ENCODE measurements at places on chromosomes 7 and 10.

DNA sequence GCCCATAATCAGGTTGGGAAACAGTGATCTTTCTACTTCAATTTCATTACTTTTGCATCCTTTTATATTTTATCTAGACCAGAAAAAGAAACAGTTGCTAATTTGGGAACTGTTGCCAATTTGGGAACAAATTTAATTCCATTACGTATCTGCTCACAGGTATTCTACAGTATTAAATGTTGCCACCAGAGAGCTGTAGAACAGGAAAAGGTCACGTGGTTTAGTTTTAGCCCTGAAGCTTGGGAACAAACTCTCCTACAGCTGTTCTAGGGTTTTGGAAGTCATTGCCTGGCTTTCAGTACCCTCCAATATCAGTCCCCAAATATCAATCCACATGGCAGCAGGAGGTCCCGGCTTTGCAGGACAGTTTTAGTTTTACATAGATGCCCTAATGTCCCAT lies 172.7 kb downstream of the DGKI start:
- no peak for DNase-seq

DNA sequence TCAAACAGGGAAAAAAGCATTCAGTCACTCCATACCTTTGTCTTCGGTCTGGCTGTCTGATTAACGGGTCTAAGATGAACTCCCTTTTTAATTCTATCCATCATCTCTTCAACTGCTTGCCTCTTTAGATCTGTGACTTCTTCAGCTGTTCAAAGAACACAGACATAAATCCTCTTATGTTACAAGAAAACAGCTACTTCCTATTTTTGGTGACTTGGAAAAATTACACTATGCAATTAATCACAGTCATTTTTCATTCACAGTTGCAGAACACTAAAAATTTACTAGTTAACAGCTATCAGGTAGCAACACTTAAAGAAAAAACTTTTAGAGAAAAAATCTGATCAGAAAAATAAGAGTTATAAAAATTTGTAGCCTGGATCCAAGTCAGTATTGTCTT lies 66.0 kb downstream of the ENO4 start:
- no peak for DNase-seq

- peak; percentile 56 for DNase-seq
Measured at GRCh38 chr10:43127442-43127841, 10.8 kb upstream of the CSGALNACT2 start.

- DNase-seq, result no peak
Measured at GRCh38 chr10:4281190-4281825, 496.3 kb upstream of the KLF6 start.

- DNase-seq, result no peak
Measured at GRCh38 chr7:157014635-157015555, 4.4 kb upstream of the MNX1 start.

- DNase-seq, result no peak
Measured at GRCh38 chr7:8481752-8482446, 48.5 kb downstream of the NXPH1 start.

DNA sequence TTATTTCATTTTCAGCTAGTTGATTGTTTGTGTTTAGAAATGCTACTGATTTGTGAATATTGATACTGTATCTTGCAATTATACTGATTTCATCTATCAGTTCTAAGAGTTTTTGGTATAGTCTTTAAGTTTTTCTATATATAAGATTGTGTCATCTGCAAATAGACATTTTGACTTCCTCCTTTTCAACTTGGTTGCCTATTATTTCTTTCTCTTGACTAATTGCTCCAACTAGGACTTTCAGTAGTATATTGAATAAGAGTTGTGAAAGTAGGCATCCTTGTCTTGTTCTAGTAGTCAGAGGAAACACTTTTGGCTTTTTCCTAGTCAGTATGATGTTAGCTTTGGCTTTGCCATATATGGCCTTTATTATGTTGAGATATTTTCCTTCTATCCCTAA lies 20.4 kb downstream of the PHTF2 start:
- no peak for DNase-seq

GRCh38 chr10:21280971-21281572 lies 244.4 kb downstream of the SKIDA1 start:
- DNase-seq, result no peak

- peak; percentile 57 for DNase-seq
Measured at GRCh38 chr7:24728503-24729364, 28.5 kb downstream of the GSDME start.

- DNase-seq, result no peak
Measured at GRCh38 chr7:48078470-48078869, 10.6 kb upstream of the UPP1 start.

DNA sequence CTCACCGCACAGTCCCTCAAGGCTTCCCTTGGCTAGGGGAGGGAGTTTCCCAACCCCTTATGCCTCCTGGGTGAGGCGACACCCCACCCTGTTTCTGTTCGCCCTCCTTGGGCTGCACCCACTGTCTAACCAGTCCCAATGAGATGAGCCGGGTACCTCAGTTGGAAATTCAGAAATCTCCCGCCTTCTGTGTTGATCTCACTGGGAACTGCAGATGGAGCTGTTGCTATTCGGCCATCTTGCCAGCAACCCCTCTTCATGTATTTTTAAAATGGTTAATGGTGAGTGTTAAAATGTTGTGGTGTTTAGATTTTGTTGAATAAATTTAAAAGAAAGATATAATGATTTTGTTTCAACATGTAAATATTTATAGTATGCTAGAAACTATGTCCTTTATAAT lies 22.0 kb downstream of the UMAD1 start:
- DNase-seq, result no peak

DNA sequence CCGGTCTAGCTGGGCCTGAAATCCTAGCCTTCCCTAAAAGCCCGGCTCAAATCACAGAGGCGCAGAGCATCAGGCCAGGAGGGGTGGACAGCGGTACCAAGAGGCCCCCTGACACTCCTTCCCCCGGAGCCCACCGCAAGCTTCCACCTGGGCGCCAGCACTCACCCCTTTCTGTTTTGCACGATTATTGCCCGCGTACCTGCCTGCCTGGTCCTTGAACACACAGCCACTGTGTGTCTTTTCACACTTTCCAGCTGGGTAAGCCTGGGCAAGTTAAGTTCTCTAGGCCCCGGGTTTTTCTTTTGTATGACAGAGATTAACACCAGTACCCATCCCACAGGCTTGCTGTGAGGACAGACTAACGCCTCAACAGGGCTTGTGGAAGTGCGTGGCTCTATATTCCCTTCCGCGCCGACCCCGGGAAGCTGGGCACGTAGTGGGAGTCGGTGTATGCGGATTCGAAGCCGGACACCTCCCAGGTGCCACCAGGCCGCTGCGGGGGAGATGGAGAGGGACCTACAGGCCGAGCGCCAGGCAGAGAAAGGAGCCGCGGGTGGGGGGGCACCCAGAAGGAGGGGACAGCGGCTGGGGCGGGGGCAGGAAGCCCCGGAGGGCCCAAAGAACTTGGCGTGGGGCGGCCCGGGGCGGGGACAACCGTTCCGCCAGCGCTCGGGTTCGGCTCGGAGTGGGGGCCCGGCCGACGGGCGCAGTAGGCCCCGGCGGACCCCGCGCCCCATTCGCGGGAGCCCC lies 792 bp downstream of the ZNF746 start:
- DNase-seq, result no peak

DNA sequence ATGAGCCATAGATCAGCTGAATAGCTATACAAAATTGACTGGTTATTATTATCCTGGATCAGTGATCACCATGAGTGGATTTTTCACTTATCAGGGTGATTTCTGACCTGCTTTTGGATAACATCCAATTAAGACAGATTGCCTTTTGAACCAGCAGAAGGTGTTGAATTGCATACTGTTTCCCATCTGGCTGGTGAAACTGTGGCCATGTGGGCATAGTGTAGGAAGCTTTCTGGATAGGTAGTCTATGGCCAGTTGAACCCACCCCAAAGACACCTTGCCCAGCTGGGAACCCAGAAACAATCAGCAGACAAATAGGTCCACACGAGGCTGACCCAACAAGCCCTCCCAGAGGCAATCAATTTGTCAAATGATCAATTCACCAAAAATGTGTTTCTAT lies 29.3 kb downstream of the DNAJC12 start:
- DNase-seq, result no peak

GRCh38 chr7:83547526-83547925 lies 101.4 kb downstream of the SEMA3E start:
- DNase-seq, result no peak

DNA sequence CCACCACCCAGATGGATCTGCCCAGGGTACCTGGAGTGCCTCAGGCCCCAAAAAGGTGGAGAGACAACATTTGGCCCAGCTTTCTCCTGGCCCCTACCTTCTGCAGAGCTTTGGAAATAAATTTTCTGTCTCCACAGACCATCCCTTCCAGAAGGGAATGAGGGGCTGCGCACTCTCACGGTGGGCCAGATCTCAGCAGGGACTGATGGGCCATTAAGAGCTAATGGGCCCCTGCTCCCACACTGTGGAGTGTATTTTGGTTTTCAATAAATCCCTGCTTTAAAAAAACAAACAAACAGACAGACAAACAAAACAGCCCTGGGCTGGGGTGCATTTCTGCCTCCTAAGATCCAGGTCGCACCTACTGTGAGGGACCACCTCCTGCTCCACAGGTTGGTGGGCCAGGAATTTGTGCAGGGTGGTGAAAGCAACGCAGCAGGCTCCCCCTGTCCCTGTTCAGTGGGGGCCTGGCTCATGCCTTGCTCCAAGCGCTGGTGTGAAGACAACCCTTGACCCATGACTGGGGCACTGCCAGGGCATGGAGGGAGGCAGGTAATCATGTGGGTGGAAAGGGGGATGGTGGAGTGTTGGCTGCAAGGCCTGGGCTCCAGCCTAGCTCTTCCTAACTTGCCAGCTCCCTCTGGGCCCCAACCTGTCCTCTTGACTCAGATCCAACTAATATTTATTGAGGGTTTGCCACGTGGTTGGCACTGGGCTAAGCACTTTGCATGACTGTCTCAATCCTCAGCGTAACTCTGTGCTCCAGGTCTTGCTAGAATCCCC lies 88.5 kb downstream of the COL13A1 start:
- no peak for DNase-seq

DNA sequence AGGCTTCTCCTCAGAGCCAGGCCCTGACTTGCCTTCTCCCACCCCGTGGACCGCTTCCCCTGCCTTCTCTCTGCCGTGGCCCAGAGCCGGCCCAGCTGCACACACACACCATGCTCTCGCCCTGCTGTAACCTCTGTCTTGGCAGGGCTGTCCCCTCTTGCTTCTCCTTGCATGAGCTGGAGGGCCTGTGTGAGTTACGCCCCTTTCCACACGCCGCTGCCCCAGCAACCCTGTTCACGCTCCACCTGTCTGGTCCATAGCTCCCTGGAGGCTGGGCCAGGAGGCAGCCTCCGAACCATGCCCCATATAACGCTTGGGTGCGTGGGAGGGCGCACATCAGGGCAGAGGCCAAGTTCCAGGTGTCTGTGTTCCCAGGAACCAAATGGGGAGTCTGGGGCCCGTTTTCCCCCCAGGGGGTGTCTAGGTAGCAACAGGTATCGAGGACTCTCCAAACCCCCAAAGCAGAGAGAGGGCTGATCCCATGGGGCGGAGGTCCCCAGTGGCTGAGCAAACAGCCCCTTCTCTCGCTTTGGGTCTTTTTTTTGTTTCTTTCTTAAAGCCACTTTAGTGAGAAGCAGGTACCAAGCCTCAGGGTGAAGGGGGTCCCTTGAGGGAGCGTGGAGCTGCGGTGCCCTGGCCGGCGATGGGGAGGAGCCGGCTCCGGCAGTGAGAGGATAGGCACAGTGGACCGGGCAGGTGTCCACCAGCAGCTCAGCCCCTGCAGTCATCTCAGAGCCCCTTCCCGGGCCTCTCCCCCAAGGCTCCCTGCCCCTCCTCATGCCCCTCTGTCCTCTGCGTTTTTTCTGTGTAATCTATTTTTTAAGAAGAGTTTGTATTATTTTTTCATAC lies 38.0 kb downstream of the LIMK1 start:
- no peak for DNase-seq

GRCh38 chr7:5214641-5215040 lies 24.6 kb downstream of the WIPI2 start:
- no peak for DNase-seq

Data from osteocyte (in vitro differentiated cells).